Endothelial cell (in vitro differentiated cells): ENCODE measurements at places on chromosomes 7 and 10.

GRCh38 chr7:125661677-125662076 lies 732.1 kb upstream of the POT1 start:
- H3K4me3 ChIP-seq: no peak overlapping the region
- no peaks in the 10 kb centered on the region for H3K27me3 ChIP-seq
- peak overlapping the region; percentile 88 for H3K27ac ChIP-seq
- H3K36me3 ChIP-seq: no peaks in the 10 kb centered on the region

- H3K4me3 ChIP-seq: peak overlapping the region; percentile 93
- H3K27ac ChIP-seq: no peak overlapping the region
- H3K36me3 ChIP-seq: no peaks in the 10 kb centered on the region
- H3K4me1 ChIP-seq: peaks cover 17% of the 10 kb centered on the region
Observed at GRCh38 chr7:19143881-19144574, 1.2 kb downstream of the FERD3L start.

GRCh38 chr10:110527731-110528171 lies 30.0 kb downstream of the DUSP5 start:
- no peak overlapping the region for H3K4me3 ChIP-seq
- peaks cover 3% of the 10 kb centered on the region for H3K27me3 ChIP-seq
- no peak for DNase-seq

GRCh38 chr10:86964061-86964846 lies 4.0 kb upstream of the ADIRF start:
- H3K4me1 ChIP-seq: peaks cover 33% of the 10 kb centered on the region
- no peak for DNase-seq
- H3K27me3 ChIP-seq: peaks cover 10% of the 10 kb centered on the region
- no peak overlapping the region for H3K27ac ChIP-seq

DNA sequence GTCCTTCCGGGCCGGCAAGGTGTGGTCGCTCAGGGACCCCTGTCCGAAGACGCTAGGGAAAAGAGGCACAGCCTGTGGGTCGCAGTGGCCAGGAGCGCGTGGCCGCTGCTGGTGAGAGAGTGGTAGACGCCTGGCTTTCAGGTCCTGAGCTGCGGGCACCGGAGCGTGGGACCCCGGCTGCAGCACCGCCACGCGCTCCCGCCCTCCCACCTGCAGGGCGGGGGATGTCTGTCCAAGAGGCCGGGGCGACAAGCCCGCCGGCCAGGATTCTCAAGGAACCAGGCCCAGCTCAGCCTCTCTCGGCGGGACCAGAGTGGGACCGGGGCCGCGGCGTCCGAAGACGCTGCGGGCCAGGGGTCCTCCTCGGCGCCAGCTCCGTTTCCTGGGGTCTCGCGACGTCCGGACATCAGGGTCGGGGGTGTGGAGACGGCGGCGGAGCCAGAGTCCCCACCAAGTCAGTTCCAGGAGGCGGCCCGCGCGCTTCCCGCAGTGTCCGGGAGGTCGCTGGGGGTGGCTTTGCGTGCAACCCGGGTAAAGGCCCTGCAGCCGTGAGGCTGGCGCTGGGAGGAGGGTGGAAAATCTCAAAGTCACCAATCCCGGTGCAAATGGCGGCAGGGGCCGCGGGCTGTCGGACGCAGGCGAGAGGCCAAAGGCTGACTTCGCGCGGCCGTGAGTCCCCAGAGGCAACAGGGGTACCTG lies 5.5 kb downstream of the ZNF503 start:
- peaks cover 18% of the 10 kb centered on the region for H3K4me1 ChIP-seq
- peak; percentile 47 for DNase-seq
- no peak overlapping the region for H3K27ac ChIP-seq
- H3K36me3 ChIP-seq: peaks cover 18% of the 10 kb centered on the region

DNA sequence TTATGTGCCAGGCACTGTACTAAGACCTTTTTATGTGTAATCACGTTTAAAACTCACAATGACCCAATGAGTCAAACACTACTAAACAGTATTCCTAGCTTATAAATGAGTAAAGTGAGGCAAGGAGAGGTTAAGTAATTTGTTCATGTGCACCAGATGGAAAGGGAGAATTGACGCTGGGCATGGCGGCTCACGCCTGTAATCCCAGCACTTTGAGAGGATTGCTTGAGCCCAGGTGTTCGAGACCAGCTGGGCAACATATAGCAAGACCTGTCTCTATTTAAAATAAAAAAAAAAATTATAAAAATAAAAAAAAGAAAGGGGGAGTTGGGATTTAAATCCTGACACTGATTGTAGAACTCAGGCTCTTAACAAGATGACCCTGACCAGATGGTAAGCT lies 46.7 kb upstream of the DLG5 start:
- H3K4me1 ChIP-seq: peaks cover 8% of the 10 kb centered on the region
- DNase-seq: no peak
- peaks cover 2% of the 10 kb centered on the region for H3K27me3 ChIP-seq
- H3K4me3 ChIP-seq: no peak overlapping the region
- no peak overlapping the region for H3K27ac ChIP-seq
- peaks cover 4% of the 10 kb centered on the region for H3K36me3 ChIP-seq
